Naive thymus-derived CD4-positive, alpha-beta T cell (primary cell): ENCODE measurements at places on chromosomes 11 and 22.

DNA sequence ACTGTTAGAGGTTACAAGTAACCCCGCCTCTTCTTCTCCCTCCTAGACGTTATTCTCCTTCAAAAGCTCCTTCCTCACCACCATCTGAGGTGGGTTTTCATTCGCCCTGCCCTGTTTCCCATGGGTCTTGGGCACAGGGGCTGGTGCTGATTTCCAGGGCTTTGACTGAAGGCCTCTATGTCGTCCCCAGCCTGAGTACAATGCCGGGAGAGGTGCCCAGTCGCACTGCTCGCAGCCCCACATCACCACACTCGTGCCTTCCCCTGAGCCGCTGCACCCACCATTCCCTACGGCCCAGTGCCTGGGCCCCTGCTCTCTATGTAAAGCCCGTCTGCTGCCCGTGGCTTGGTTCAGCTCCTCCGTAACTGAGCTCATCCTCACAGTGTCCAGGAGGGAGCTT lies 169.8 kb downstream of the DSCAML1 start:
- no peak for DNase-seq

- DNase-seq: no peak
Measured at GRCh38 chr22:28188178-28188879, 269.3 kb upstream of the PITPNB start.

GRCh38 chr11:32034680-32035079 lies 56.2 kb upstream of the RCN1 start:
- DNase-seq: no peak

GRCh38 chr11:78542007-78542406 lies 32.7 kb downstream of the NARS2 start:
- no peak for DNase-seq

DNA sequence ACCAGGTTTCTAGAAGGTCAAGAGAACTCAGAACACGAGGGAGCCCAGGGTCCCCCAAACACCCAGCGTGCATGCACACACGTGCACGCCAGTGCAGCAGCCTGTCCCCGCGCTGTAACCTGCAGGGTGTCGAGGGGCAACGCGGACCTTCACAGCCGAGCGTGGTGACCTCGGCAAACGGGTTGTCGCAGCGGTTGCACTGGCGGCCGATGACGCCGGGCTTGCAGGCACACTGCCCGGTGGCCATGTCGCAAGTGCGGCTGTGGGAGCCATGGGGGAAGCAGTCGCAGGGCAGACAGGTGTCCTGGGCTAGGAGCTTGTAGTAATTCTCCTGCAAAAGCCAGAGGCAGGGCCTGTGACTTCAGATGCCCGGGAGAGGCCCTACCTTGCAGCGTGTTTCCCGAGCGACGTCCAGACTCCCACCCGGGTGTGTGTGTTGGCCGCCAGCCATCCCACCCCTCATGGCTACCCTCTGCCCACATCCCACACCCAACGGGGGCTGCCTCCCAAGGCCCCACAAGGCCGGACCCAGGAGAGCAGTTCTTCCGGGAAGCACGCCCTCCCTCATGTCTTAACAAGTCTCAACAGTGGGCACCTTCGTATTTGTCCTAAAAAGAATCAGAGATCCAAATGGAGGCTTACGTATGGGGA lies 56.1 kb downstream of the TRMU start:
- DNase-seq: no peak
